ENCODE measurements at places on chromosomes 11 and 22. TPM values are rescaled to one million over a fixed set of nuclear protein-coding genes. Genes with fewer than 3 reads are reported as not detected.

The IRAG1 gene
- total RNA-seq: 18.0 TPM

DNA sequence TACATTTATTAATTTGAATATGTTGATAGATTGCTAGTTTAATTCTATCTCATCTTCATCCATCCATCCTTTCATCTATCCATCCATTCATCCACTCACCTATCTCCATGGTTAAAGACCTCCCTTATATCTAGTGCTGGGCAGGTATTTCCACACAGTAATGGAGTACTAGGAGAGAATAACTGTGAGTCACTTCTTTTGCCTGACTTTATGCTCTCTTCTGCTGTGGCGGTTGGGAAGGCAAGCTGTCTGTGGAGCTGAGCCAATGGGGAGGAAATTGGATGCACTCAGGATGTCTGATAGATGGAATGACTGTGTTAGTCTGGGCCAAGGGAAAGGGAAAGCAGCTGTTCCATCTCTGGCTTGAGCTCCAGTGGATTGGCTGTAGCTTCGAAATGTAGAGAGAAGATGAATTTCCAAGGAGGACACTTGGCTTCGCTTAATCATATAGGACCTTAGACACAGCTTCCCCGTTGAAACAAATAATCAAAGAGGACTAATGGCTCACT, 60.3 kb downstream of the NELL1 start:
- H3K4me3 ChIP-seq: no peak overlapping the region
- no peak overlapping the region for H3K27ac ChIP-seq
- H3K27me3 ChIP-seq: no peaks in the 10 kb centered on the region
- no peak for DNase-seq
- no peaks in the 10 kb centered on the region for H3K4me1 ChIP-seq
- H3K36me3 ChIP-seq: no peaks in the 10 kb centered on the region

The SHANK2 gene
- total RNA-seq: 62.5 TPM

GRCh38 chr22:31302006-31302405, 9.7 kb upstream of the PIK3IP1 start:
- H3K4me3 ChIP-seq: no peak overlapping the region
- no peaks in the 10 kb centered on the region for H3K27me3 ChIP-seq
- no peak overlapping the region for H3K27ac ChIP-seq

The POU2F3 gene
- total RNA-seq: 3.0 TPM

The UBE2L6 gene
- 120 TPM for total RNA-seq
